Dermis blood vessel endothelial cell (primary cell): ENCODE measurements at places on chromosomes 5 and 9.

GRCh38 chr5:137600721-137601360 lies 101.7 kb upstream of the SPOCK1 start:
- DNase-seq: no peak

DNA sequence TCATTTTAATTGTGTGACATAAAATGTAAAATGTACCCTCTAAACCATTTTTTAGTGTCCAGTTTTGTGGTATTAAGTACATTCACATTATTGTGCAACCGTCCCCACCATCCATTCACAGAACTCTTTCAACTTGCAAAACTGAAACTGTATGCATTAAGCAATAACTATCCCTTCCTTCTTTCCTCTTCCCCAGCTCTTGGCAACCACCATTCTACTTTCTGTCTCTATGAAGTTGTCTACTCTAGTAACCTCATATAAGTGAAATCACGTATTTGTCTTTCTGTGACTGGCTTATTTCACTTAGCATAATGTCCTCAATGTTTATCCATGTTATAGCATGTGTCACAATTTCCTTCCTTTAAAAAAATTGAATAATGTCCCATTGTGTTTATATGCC lies 142.4 kb downstream of the C9orf152 start:
- DNase-seq: no peak

GRCh38 chr5:143576711-143577484 lies 173.4 kb upstream of the NR3C1 start:
- DNase-seq: peak; percentile 29

GRCh38 chr9:68428481-68428880 lies 72.1 kb downstream of the PGM5 start:
- DNase-seq: no peak

GRCh38 chr5:91340532-91340931 lies 42.6 kb downstream of the ARRDC3 start:
- no peak for DNase-seq

DNA sequence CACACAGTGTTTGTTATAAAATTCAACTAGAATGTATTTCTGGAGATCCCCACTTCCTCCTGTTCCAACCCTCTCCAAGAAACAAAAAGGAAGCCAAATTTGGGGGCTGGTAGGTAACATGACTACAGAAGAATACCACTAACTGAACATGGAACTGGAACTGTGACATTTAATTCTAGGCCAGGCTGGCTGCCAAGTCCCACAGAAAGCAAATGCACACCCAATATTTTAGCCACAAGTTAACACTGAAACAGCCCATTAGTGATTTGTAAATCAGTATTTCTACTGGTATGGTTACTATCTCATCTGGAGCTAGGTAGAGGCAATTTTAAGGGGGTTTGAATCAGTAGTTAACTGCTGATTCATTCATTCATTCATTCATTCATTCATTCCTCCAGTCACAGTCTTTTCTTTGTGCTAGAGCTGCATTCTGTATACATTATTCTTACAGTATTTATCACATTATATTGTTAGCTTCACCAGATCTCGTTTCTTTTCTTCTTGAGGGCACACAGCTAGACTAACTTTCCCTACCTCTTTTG lies 131.7 kb upstream of the GDNF start:
- no peak for DNase-seq

GRCh38 chr9:100084734-100085133 lies 14.1 kb downstream of the ERP44 start:
- no peak for DNase-seq

DNA sequence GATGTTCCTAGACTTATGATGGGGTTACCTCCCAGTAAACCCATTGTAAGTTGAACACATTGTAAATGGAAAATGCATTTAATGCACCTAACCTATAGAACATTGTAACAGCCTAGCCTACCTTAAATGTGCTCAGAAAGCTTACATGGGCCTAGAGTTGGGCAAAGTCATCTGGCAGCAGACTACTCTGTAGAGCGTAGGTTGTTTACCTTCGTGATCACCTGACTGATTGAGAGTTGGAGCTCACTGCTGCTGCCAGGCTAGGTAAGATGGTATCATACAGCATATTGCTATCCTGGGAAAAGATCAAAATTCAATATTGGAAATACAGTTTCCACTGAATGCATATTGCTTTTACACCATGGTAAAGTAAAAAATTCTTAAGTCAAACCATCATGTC lies 95.4 kb downstream of the HTR4 start:
- no peak for DNase-seq

GRCh38 chr5:171954721-171955120 lies 51.7 kb downstream of the FBXW11 start:
- DNase-seq: peak; percentile 51

DNA sequence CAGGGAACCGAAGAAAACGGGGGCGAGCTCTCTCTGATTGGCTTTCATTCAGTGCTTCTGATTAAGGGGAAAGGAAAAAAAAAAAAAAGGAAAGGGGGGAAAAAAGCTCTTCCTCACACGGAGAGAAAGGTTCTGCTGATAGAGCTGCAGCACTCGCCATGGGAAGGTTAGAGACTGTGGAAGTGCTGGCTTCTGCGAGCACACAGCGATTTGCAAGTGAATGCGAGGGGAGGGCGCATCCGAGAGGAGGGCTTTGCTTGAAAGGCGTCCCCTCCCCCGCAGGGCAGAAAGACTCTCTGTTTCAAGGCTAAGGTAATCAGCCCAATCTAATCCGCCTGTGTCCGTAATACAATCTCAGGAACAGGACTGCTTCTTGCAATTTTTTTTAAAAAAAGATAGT lies at the start of gene CDH10:
TSS of gene CDH10 (minus strand) at position 218 of the 400 bp plus-strand sequence. CDS start 51,488 bp downstream, outside the sequence.
- no peak for DNase-seq

DNA sequence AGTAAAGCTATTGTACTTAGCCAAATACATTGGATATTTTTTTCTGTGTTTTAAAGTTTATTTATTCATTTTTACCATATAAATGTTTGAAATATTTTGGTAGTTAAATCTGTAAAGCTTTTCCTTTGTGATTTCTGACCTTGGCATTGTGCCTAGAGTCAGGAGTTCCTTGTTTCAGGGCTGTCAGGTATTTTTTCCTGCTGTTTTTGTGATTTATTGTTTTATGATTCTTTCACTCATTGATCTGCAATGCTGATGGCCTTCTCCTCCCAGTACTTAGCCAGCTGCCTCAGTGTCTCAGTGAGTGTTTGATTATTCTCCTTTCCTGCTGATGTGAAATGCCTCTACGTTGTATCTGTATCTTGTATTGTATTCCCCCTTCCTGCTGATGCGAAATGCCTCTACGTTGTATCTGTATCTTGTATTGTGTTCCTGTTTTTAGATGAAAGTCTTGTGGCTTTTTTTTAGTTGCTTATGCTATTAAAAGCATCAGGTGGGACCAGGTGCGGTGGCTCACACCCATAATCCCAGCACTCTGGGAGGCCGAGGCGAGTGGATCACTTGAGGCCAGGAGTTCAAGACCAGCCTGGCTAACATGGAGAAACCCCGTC lies 61.0 kb downstream of the EHMT1 start:
- DNase-seq: peak; percentile 55

GRCh38 chr9:136160381-136160841 lies 41.7 kb upstream of the TMEM250 start:
- no peak for DNase-seq

GRCh38 chr5:56973473-56973872 lies 21.6 kb upstream of the MIER3 start:
- DNase-seq: no peak

GRCh38 chr9:4828761-4829160 lies 36.0 kb downstream of the RCL1 start:
- peak; percentile 61 for DNase-seq

GRCh38 chr5:17304282-17304681 lies 86.9 kb downstream of the BASP1 start:
- peak; percentile 20 for DNase-seq

DNA sequence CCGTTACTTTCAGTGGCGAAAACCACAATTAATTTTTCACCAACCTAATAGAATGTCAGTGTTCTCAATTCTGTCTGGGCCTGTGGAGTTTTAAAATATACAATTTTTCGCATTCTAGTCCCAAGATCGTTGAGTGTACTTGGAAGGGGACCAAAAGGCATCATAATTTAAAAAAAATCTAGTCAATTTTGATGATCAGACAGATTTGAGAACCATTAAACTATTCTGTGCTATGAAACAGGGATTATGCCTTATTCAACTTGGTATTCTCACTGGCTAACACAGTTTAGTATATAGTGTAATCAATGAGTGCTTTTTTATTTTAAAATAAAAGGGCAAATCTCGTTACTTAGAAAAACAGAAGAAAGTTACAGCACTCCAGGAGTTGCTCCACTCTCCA lies 61.5 kb upstream of the TNFSF15 start:
- no peak for DNase-seq

DNA sequence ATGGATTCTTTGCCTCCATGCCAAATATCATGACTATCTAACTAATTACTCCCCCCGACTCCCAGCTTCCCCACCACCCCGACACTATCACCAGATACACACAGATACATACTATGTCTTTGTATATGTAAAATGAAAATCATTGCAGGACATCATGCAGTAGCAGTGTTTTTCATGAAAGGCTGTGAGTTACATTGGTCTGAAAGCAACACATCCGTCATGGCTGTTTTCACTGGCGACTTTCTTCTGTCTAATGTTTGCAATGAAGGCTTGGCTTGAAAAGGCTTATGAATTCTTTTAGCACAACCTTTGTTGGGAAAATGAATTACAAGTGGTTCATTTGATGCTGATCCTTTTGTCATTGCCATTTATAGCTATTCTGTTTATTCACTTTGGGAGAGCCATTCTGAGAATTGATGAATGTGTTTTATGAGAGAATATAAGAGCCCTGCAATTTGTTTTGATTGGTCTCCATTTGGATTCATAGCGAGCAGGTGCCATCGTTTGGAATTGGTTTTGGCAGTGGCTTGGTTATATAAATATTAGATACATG lies 103.4 kb downstream of the PIP5K1B start:
- DNase-seq: no peak

GRCh38 chr9:133685653-133686609 lies 49.8 kb downstream of the DBH start:
- no peak for DNase-seq

DNA sequence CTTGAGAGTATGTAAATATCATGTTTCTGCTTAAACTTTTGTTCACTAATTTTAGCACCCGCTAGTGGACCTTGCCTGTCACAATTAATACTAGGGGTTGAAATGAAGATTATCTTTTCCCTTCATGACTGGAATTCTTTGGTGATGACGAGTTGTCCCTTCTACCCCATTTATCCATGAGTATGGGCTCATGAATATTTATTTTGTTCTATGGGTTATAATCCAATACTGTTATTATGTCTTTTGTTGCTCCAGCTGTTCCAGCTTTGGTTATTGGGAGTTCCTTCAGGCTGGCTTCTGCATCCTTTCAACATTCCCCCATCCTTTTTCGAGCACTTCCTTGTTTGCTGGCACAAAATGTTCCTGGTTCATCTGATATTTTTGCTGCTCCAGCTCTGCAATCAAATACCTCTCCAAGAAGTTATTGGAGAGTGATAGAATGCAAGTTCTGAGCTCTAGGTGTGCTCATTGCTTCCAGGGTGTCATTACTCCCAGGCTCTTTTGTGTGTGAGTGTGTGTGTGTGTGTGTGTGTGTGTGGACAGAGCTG lies 19.7 kb upstream of the ARHGEF28 start:
- no peak for DNase-seq

DNA sequence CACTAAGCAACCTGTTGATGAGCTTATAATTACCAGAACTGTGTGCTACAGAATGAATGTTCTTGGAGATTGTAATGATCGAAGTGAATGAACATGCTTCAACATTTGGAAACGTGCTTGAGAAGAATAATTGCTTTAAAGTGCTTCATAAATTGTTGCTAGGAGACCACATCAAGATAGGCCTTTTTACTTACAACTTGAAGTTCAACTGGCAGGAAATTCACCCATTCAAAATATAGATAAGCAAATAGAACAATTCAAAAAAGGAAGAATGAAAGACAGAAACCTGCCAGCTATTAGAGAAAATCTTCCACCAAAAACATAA lies 38.0 kb upstream of the SLC44A1 start:
- DNase-seq: no peak

DNA sequence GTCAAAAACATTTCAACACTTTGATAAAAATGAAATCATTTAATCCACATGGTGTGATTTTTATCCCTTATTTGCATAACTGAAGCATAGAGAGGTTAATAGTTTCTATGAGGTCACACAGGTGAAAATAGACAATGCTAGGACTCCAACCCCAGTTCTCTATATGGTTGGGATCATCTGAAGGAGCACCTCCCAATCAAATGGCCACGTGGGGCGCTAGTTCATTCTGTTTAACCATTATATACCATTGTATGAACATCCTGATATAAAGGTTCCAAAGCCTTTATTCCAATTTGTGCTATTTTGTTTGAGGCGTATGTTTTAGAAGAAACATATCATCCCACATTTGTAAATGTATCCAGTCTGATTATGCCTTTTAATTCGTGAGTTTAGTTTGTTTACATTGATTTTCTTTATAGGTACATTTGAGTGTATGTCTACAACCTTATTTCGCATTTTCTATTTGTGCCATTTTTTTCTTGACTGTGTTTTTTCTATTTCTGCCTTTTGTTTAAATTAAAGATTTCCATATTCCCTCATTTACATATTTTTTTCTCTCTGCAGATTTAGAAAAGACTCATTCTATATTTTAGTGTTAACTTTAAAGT lies 1092.0 kb downstream of the MAT2B start:
- DNase-seq: no peak
